ENCODE measurements at places on chromosomes 12 and 14. TPM values are rescaled to one million over a fixed set of nuclear protein-coding genes. Genes with fewer than 3 reads are reported as not detected.

DNA sequence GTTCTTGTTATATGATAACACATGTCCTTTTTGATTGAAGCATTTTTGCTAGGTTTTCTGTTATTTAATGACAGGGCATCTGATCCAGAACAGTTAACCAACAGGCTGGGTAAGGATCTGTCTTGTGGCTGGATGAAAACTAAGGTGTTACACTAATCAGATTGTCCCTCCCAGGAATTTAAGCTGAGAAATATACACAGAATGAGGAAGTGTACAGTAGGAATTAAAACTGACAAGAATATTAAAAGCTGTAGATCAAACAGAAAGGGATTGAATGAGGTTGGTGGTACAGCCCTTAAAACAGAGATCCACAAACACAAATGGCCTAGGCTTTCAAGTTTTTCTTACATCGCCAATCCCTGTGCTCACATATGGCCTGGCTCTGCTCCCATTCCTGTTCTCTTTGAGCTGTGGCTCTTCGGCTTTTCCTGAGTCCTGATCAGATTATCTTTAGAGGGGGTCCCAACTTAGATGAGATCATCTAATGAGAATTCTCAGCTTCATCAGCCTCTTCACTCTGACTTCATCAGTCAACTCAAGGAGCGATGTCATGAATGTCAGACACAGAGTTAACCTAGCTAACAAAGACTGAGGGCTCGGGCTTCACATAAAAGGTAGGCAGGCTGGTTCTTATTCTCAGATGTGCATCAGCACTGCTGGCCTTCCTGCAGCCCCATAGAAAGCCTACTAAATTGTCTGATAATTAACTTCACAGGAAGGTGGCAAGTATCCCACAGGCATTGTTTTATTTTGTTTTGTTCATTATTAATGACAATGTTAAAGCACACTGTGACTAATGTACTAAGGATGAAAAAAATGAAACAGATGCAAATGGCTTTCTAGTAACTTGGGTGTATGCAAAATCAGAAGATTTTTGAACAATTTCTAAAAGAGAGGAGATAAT, 11.4 kb downstream of the PYGL start:
- DNase-seq: no peak

GRCh38 chr14:23610815-23611289, 25.3 kb upstream of the DHRS2 start:
- DNase-seq: no peak

CD163 gene
- not detected for total RNA-seq

FZD10 gene
- total RNA-seq: not detected

GRCh38 chr12:106918746-106919145, 37.0 kb upstream of the TMEM263 start:
- DNase-seq: peak; percentile 35

SERPINA6 gene
- not detected for total RNA-seq

HCAR2 gene
- not detected for total RNA-seq

SYT10 gene
- total RNA-seq: not detected

DUSP16 gene
- 6.7 TPM for total RNA-seq

LRRC43 gene
- total RNA-seq: not detected

DNA sequence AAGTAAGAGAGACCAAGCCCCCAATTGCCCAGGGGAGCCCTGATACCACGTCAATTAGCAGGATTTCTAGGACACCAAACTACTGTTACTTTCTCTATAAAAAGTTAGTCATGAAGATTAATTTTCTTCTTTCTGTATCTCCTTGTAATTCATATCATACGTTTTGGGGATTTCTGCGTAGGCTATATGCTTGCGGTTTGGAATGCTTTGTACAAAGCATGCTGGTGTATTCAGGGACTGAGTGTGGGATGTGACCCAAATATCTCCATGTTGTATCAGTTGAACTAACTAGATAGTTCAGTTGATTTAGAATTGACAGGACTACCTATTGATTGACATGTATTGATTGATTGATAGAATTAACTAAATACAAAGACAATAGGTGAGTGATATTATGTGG, 7.7 kb downstream of the GPR33 start:
- DNase-seq: no peak

DNA sequence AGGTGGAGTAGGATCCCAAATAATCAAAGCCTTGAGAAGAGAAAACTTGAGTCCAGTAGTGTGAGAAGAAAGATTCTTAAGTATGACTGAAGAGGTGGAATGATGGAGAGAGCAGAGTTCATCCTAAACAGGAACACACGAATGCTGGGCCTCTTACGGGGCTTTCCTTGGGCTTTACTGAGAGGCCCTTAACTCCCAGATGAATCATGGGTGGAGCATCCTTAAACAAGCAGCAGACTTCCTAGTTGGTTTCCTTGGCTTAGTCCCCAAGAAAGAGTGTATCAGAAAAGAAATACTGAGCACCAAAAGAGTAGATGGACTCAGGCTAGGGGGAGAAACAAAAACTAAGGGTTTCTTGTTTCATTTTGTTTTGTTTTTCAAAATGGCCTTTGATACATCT, 132.5 kb downstream of the GPR135 start:
- DNase-seq: no peak

DNA sequence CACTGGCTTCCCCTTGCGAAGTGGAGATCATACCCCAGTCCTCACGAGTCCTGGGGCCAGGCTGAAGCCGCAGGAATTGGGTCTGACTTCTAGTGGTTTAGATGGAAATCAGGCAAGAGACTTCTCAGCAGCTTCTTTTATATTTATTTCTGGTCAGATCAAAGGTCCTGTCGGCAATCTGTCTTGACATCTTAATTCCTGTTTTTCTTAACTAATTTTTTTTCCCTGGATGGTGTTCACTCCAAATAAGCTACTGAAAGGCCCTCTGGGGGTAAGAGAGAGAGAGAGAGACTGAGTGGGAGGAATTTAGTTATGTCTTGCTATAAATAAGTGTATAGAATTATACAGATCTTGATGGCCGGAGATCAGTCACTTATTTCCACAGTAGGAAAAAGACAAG, 698.7 kb upstream of the TBX3 start:
- no peak for DNase-seq

GRCh38 chr12:131589221-131589897, 121.5 kb upstream of the SFSWAP start:
- DNase-seq: no peak

GRCh38 chr14:85542623-85543022, 12.7 kb downstream of the FLRT2 start:
- no peak for DNase-seq

- DNase-seq: no peak
Observed at GRCh38 chr14:96979611-96980074, 182.5 kb downstream of the VRK1 start.

DNA sequence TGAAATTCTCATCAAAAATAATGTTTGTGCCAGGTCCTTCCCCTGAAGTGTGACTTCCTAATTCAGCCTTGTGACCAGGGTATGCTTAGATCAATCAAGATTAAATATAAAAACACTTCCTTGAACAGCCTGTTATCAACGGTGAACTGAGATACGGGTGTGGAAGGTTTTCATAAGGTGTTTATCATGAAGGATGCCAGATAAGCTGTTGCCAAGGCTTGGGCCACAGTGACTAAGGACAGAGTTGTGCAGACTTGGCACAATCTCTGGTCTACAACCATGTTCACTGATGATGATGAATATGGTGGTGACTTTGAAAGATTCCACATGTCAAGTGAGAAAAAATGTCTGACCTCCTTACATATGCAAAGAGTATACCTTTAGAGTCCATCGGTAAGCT, 51.3 kb upstream of the LIN7A start:
- no peak for DNase-seq

DNAL1 gene
- 9.4 TPM for total RNA-seq

DNA sequence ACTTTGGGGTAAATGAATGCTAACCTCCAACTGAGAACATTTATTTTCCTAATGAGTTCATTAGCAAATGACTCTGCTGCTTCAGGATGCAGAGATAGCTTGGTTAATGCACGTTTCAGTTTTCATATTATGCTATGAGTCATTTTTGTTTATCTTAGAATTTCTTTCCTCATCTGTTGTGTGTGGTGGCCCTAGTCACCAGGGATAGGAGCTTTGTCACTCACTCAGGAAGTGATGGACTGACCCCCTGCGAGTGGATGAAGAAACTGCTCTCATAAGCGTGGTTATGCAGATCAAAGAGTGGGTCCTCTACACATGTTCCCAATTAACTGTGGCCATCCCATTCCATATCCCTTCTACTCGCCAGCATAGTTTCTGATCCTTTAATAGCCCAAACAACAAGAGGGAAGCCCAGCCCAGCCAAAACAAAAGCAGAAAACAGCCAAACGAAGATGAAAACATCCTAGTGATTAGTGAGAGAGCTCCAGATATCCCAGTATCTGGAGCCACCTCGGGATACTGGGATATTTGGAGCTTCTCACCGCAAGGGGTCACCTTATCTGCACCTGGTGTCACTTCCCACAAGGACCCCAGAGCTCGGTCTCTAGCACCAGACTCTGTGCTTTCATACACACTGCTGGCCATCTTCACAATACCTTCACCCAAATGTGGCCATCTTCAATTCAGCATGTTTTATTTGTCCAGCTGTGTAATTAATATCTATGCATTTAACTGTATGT, 8.6 kb downstream of the TC2N start:
- DNase-seq: no peak

- DNase-seq: no peak
Observed at GRCh38 chr12:62711631-62712241, 223.2 kb downstream of the PPM1H start.

C1QL4 gene
- total RNA-seq: not detected

GRCh38 chr12:45217846-45218245, 2.0 kb downstream of the ANO6 start:
- no peak for DNase-seq

DNA sequence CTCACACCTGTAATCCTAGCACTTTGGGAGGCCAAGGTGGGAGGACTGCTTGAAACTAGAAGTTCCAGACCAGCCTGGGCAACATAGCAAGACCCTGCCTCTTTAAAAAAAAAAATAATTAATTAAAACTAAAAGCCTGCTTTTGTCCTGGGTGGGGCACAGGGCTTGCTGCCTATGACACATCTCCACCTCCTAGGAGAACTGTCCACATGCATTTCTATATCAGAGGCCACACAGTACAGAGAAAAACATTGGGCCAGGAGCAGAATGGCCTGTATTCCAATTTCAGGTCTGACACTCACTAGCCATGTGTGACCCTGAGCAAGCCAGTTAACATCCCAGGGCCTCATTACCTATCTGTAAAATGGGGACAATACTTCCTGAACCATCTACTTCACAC, 31.9 kb downstream of the CCDC88C start:
- DNase-seq: no peak

DNA sequence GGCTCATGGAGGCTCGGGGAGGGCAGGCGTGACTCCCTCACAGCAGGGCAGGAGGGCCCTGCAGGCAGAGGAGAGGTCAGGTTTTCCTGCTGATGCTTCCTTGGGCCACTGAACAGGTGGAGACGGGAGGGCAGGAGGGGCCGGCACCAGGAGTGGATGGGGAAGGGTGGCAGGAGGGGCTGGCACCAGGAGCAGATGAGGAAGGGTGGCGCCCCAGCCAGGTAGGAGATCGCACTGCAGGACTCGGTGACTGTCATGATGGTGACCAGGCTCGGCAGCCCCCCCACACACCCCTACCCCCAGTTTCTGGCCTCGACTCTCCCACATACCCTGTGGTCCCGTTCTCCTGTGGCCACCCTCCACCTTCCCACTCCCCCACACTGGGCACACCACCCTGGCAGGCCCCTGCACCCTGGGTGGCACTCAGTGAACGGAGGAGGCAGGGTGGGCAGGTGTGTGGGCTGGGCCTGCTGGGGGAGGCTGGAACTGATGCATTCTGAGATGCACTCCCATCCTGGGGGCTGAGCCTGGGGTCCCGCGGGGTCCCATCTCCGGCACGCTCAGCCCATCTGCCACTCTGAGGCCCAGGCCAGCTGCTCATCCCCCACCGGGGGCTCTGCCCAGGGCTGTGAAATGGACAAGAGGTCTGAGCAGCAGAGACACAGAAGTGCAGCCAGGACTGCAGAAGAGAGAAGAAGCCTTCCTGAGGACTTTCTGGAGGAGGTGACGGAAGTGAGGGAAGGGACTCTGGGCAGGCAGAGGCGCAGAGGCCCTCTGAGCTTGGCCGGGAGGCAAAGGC, 2.8 kb downstream of the NUDT14 start:
- no peak for DNase-seq

DNA sequence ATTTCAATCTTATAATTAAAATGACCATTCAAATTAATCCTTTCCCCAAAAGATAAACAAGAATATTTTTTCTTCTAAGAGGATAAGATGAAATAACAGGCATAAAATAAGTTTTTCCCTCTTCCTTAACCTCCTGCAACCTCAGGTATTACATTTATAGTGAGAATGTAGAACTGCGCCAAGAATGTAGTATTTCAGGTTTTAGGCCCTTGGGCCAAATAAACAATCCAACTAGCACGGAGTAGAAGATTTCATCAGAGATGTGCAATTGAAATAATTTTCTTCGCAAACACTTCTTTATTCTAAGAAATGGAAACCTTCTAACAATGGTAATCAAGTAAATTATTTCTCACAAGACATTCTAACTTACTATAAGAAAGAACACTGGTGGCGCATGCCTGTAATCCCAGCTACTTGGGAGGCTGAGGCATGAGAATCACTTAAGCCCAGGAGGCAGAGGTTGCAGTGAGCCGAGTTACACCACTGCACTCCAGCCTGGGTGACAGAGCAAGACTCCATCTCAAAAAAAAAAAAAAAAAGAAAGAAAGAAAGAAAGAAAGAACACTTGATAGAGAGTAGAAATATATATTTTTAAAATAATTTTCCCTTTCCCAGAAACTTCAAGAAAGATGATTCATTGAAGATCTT, 100.8 kb downstream of the TAOK3 start:
- DNase-seq: no peak

LRRC10 gene
- total RNA-seq: not detected

GRCh38 chr14:65550779-65551643, 138.5 kb downstream of the FUT8 start:
- no peak for DNase-seq

DNA sequence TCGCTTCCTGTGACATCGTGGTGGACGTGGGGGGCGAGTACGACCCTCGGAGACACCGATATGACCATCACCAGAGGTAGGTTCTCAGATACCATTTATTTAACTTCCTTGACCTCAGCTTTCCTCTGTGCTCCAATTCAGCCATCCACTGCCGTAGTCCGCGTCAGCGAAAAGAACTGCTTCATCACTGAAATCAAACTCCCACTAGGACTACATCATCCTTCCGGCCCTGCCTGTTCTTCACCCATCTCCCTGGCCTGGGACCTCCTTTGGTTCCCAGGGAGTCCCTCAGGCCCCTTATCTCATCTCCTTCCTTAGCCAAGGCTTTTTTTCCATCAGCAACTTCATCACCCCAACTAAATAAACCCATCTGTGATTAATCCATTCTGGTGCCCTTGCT, 692 bp downstream of the MYG1 start:
- DNase-seq: no peak

PCNX1 gene
- 33.5 TPM for total RNA-seq

GRCh38 chr12:81465191-81465590, 294.0 kb downstream of the PPFIA2 start:
- no peak for DNase-seq

FAM186B gene
- total RNA-seq: 2.8 TPM

GRCh38 chr12:110223777-110224378, 57.2 kb upstream of the ATP2A2 start:
- DNase-seq: no peak

GRCh38 chr12:82529101-82529500, 157.6 kb upstream of the TMTC2 start:
- DNase-seq: no peak

KLRC4 gene
- 9.9 TPM for total RNA-seq

MGP gene
- not detected for total RNA-seq

TAS2R20 gene
- total RNA-seq: 2.3 TPM

Measured in OCI-LY7 (cell line).